ENCODE measurements at places on chromosomes 1 and 21. TPM values are rescaled to one million over a fixed set of nuclear protein-coding genes. Genes with fewer than 3 reads are reported as not detected.

Gene ZMYND12
- 0.21 TPM for total RNA-seq

Gene GCSAML
- total RNA-seq: not detected

Gene MORC3
- 30.5 TPM for total RNA-seq

Gene ADAMTSL4
- 0.35 TPM for total RNA-seq

Gene CXADR
- total RNA-seq: 0.16 TPM

Gene HAO2
- not detected for total RNA-seq

Gene CTH
- total RNA-seq: 13.1 TPM

Gene CDK18
- total RNA-seq: 5.2 TPM

Gene PRPF38B
- 81.5 TPM for total RNA-seq

Gene FNDC10
- 3.1 TPM for total RNA-seq

Gene FCRL4
- not detected for total RNA-seq

Gene SLC1A7
- not detected for total RNA-seq

Gene SPOCD1
- not detected for total RNA-seq

Gene TARBP1
- 44.9 TPM for total RNA-seq

Gene CNST
- 30.2 TPM for total RNA-seq

Gene LINGO4
- total RNA-seq: 0.15 TPM

Gene LRRIQ3
- total RNA-seq: 1.4 TPM

Gene ITPKB
- total RNA-seq: 43.4 TPM

Gene SMPDL3B
- 0.40 TPM for total RNA-seq

Gene OR2L3
- not detected for total RNA-seq

Gene KDF1
- not detected for total RNA-seq

Gene KCNJ6
- not detected for total RNA-seq

Gene PPIAL4G
- total RNA-seq: 1.3 TPM

Gene NHLH1
- total RNA-seq: 0.35 TPM

Gene AQP10
- total RNA-seq: not detected

Gene LCE1C
- total RNA-seq: not detected

Gene DESI2
- 24.5 TPM for total RNA-seq

Gene GPR3
- total RNA-seq: 0.49 TPM

Gene MRPS6
- total RNA-seq: 124 TPM

Gene UTS2
- 0.73 TPM for total RNA-seq

Gene L1TD1
- total RNA-seq: not detected

Gene LCE6A
- total RNA-seq: not detected

Gene ATP1B1
- 4.0 TPM for total RNA-seq

Gene PYHIN1
- total RNA-seq: 57.8 TPM

Gene IPO13
- 29.4 TPM for total RNA-seq

Gene TTC3
- total RNA-seq: 44.0 TPM

Gene PERM1
- not detected for total RNA-seq

Gene DNAJC6
- total RNA-seq: 4.1 TPM

Gene SLC30A7
- total RNA-seq: 33.3 TPM

Gene C1orf198
- total RNA-seq: 1.8 TPM

Gene ZNF326
- 19.9 TPM for total RNA-seq

Gene SLAMF9
- total RNA-seq: not detected

Gene ACKR1
- not detected for total RNA-seq

Gene MCOLN3
- 1.1 TPM for total RNA-seq
